Fibroblast of lung (primary cell): ENCODE measurements at places on chromosomes 3 and 15. TPM values are rescaled to one million over a fixed set of nuclear protein-coding genes. Genes with fewer than 3 reads are reported as not detected.

The IGSF11 gene
- under 0.01 and 0.26 TPM in 2 replicates for total RNA-seq

The PRR20G gene
- not detected in 2 replicates for total RNA-seq

The BFSP2 gene
- not detected in 2 replicates for total RNA-seq

- DNase-seq: no peak
Observed at GRCh38 chr15:45139770-45140169, 10.0 kb downstream of the DUOX1 start.
